G401 (cell line): ENCODE measurements at places on chromosomes 5 and 9. TPM values are rescaled to one million over a fixed set of nuclear protein-coding genes. Genes with fewer than 3 reads are reported as not detected.

- DNase-seq: no peak
These were observed 362.6 kb downstream of the DNAH5 start for GRCh38 chr5:13581914-13582313.

The GRK6 gene
- total RNA-seq: 58.6 and 62.3 TPM in 2 replicates

- DNase-seq: no peak
These were observed 220.8 kb upstream of the PCSK5 start for GRCh38 chr9:75669721-75670120.

DNA sequence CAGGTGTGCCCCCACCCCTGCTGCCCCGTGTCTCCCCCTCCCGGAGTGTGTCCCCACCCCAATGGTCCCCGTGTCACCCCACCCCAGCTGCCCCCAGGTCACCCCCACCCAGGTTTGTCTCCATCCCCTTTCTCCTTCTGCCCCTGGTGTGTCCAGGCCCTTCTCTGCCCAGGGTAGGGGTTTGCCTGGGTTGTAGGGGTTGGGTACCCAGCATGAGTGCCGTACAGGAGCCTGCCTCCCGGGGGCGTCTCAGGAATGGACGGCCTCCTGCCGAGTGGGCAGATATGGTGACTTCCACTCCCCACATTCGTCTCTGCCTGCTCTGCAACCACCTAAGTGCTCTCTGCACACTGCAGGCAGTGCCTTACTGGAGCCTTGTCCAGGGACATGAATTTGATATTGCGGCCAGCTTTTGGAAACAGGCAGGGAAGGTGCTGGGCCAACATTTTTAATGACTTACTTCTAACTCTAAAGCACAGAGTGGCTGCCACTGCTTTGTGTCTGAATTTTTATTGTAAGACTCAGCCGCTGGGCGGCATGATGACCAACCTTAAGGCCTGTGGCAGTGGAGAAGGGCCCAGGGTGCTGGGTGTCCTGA is 6.7 kb downstream of the LRRC14B start:
- DNase-seq: no peak

DNA sequence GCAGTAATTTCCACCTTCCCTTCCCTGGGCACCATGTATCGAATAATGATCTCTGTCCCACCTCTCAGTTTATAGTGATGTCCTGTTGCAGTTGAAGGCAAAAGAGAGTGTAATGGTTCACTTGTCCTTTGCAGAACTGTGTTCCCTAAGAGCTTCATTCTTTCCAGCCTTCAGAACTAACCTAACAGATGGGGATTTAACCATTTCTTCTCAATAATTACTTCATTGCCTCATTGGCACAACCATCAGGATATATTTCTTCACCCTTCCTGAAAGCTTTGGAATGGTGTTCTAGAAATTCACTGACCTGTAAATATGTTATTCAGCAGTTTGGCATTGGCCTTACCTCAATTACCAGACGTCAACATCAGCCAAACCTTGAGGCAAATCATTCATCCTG is 83.9 kb upstream of the PRRC1 start:
- peak; percentile 15 for DNase-seq

DNA sequence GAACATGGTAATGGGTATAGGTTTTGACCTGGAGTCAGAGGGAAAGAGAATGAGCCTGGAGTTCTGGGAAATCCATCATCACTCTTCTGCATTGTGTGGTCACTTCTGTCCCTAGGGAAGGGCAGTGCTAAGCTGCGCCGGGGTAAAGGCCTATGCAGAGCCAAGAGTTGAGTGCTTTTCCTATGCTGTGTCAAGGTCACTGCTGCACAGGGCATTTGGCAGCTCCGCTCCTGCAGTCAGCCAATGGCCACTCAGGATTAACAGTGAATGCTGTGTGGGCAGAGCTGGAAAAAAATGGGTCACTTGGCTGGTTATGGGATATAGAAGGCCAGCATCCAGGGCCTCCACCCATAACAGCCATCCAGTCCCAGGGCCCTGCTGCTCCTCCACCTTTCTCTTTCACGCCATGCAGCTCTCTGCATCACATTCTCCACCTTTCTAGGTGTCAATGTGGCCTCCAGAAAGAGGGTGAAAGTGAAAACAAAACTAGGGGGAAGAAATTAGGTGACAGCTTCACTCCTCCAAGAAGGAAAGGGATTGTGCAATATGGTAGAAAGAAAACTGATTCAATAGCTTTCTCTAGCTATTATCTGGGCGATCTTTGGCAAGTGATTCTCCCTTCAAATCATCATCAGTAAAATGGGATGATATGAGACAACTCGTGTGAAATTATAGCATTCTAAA is 279.3 kb upstream of the ANKRD55 start:
- peak; percentile 73 for DNase-seq

DNA sequence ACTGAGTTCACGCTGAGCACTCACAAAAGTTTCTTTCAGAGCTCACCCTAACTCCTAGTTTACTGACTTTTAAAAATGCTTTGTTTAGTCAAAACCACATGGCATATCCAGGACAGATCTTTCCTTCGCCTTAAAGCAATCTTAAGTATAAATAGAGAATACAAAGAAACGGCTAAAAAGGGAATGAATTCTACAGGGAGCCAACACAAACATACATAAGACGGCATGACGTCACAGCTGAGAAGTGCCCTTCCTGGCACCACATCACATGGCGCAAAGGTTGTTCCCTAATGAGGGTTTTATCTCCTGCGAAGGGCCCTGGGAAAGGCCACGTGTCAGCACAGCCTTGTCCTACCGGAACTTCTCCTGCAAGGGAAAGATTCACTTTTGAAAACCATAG is 141.3 kb downstream of the IRX1 start:
- no peak for DNase-seq

The SPATA31C1 gene
- not detected in 2 replicates for total RNA-seq

DNA sequence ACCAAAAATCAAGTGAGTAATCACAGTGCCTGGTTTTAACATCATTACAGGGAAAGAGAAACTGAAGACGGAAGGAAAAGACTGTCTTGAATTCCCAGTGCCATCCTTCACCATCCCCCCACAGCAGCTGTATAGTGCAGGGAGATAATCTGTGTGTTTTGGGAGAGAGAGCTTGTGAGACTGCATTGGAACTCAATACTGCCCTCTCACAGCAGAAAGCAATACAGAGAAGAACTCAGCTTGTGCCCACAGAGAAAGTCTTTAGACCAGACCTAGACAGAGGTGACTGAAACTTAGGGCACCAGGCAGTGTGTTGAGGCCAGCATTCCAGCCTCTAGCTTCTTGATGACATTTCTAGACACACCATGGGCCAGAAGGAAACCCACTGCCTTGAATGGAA is 754.7 kb upstream of the CDH6 start:
- no peak for DNase-seq

GRCh38 chr9:69564557-69564956 is 107.6 kb downstream of the APBA1 start:
- peak; percentile 88 for DNase-seq

DNA sequence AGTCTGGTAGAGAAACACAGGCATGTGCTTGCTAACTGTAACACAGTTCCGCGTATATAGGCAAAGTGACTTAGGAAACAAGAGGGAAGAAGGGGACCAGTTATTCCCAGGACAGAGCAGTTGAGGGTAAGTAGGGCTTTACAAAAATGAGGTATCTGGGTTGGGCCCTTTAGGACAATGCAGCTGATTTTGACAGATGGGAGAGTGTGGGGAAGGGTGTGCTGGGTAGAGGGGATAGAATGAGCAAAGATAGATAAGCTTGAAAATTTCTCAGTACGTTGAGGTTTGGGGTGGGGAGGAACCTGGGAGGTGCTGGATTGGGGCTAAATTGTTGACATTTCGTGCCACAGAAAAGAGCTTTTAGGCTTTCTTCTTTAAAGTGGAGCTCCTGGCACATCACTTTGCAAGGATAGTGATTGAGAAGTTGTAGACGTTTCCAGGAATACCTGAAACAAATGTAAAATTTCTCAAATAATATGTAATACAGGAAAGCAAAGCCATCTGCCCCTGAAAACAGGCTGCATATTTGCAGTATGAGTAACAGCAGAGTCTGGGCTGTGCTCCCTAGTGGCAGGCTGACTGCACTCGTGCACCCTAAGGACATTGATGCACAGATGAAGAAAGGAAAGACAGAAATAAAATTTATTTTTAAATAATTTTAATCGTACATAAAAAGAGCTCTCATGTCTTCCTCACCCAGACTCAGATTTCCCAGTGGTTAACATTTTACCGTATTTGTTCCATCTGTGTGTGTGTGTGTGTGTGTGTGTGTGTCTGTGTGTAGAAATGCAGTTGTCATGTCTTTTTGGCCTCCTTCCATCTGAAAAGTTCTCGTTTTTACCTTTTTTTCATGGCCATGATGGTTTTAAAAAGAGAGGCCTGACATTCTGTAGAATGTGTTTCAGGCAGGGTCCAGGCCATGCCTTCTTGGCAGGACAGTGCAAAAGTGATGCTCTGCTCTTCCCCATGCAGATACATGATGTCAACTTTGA is 144.9 kb upstream of the DMRT1 start:
- peak; percentile 74 for DNase-seq

DNA sequence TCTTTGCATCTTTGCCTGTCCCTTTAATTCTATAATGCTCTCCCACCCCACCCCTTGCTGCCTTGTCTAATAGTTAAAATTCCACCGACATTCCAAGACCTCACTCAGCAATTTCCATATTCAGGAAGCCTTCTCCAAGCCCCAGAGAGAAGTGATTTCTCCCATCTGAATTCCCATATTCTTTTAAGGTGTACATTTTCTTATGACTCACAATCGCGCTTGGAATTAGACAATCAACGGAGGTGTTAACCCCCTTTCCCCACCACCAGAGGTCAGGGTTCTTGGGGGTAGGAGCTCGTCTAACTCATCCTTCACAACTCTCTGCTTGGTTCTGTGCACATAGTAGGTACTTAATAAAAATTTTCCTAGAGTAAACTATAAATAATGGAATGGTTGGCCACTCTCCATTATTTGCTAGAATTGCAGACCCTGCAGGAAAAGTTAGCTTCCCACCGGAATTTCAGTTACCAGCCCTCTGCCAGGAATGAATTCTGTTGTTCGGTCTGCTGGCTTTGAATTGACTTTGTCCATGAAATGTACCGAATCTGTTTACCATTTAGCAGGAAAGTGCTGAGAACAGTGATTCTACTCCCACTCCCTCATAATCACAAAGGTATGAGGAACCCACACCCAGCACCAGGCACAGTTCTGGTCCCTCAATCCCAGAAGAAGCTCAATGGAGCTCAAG is 5.0 kb downstream of the KCNIP1 start:
- no peak for DNase-seq

The SOHLH1 gene
- total RNA-seq: not detected in 2 replicates

The CNTNAP3B gene
- 6.5 and 10.2 TPM in 2 replicates for total RNA-seq

GRCh38 chr5:131139321-131139720 is 25.7 kb downstream of the HINT1 start:
- no peak for DNase-seq
